Cardiac septum (tissue), 1 donor: ENCODE measurements at places on chromosomes 3 and 15. TPM values are rescaled to one million over a fixed set of nuclear protein-coding genes. Genes with fewer than 3 reads are reported as not detected.
A peak's percentile ranks its signal among the peaks of the same experiment; 100 is the strongest.

The CADM2 gene
- total RNA-seq = 0.65 TPM

The SEMA7A gene
- total RNA-seq = 1.5 TPM

The HSPBAP1 gene
- total RNA-seq = 4.3 TPM

The SYNM gene
- 395 TPM for total RNA-seq

The CFAP100 gene
- total RNA-seq = not detected

The PLCL2 gene
- total RNA-seq = 27.0 TPM

The LSMEM2 gene
- total RNA-seq = 25.7 TPM

The ADGRG7 gene
- 0.13 TPM for total RNA-seq

The INSYN1 gene
- 55.3 TPM for total RNA-seq

The SNTN gene
- total RNA-seq = not detected

The PRTG gene
- total RNA-seq = 0.92 TPM

The LTF gene
- 5.4 TPM for total RNA-seq

The CCDC39 gene
- not detected for total RNA-seq

The PIAS1 gene
- 29.4 TPM for total RNA-seq

The ACKR2 gene
- total RNA-seq = 1.5 TPM

The DNAH12 gene
- 0.22 TPM for total RNA-seq

- peak; percentile 20 for DNase-seq
Measured at GRCh38 chr3:129038121-129038855, 22.3 kb upstream of the GP9 start.

DNA sequence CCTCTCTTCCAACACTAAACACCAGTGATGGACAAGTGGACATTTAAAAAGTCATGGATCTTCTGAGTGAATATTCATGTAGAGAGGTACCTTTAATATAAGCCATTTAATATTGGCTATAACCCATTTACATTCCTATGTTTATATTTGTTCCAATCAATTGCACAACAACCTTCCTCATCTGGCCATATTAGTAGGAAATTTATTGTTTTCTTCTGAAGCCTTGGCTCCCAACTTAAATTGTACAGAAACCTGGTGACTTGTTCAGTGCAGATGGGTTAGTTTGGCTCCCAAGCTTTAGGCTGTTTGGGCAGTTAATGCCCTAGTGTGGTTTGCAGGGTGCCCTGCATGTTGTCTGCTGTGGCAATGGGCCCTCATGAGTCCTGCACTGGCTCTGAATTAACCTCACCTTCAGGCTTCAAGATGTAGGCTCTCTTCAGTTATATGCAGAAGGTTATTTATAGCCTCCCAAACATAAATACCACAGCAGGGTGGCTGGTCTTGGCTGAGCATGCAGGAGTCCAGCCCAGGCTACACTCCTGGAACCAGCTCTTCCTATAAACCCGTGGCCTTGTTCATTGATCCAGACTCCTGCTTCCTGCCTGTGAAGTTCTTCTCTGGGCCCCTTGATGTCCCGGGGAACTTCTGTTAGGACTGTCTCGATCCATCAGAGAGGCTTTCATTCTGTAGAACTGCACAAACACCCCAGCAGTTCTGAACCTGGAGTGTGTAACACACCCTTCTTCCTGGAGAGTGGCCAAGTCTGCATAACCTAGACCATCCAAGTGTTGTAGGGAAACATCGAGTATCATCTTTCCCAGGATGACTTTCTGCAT lies 57.0 kb downstream of the DUT start:
- no peak for DNase-seq

GRCh38 chr15:62886431-62887071 lies 156.0 kb upstream of the TPM1 start:
- DNase-seq = no peak

DNA sequence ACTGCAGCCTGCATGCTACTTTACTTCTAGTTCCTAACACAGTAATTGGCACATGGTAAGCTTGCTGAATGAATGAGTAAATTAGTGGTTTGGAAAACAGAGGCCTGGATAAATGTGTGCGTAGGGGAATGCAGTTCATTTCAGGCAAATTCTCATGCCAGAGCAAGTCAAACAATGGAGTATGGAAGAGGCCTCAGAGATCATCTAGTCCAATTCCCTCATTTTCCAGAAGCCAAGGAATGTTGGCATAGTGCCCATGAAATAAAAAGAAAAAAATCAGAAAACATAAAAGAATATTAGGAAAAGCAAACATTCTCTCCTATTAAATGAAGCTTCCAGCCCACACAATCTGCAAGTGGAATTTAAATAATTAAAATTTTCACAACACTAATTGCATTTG lies 92.4 kb downstream of the MB21D2 start:
- DNase-seq = no peak

GRCh38 chr3:46191730-46192129 lies 16.4 kb downstream of the CCR1 start:
- DNase-seq = no peak

DNA sequence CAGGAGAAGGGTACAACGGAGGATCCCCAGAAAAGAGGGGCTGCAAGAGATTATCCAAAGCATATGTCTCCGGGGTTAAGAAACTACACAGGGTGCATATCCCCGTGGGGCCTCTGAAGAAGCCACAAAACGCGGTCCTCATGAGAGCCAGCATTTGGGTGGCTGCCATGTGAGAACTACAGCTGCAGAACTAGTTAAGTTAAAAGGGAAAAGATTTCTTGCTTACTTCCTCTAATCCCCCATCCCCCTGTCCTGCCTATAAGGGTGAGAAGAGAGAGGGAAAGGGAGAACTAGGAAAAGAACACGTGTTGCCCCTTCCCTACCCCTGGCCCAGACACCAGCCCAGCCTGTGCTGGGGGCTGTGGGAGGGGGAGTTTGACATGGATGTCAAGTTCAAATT lies 70.4 kb upstream of the PCSK6 start:
- DNase-seq = no peak

DNA sequence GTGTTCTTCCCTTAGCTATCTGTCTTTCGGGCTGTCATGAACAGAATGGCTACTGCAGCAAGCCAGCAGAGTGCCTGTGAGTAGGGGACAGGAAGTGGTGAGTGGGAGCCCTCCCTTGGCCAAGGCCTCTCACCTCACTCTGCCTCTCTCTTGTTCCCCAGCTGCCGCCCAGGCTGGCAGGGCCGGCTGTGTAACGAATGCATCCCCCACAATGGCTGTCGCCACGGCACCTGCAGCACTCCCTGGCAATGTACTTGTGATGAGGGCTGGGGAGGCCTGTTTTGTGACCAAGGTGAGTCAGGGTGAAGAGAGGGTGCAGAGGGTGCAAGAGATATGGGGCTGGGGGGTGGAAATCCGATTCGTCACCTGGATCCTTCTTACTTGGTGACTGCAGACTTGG lies 3.0 kb downstream of the DLL4 start:
- no peak for DNase-seq

- DNase-seq = no peak
Measured at GRCh38 chr15:89003865-89004725, 84.2 kb upstream of the ABHD2 start.

DNA sequence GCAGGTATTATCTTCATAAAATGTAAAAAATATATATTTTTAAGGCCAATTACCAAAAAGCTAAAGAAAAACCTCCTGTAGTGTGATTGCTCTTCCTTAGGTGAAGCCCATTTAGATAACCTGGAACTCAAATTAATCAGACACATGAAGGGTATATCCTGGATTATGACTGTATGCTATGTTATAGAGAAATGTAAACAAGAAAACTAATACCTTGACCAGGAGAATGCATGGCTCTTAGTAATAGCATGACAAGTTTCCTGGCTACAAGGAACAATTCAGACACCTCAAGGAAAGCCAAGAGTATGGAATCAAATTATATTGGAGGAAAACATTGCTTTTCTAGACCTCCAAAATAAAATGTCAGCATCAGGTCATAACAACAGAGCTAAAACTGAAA lies 14.0 kb upstream of the CFAP161 start:
- no peak for DNase-seq

- no peak for DNase-seq
Measured at GRCh38 chr15:74378848-74379247, 11.4 kb upstream of the CYP11A1 start.

DNA sequence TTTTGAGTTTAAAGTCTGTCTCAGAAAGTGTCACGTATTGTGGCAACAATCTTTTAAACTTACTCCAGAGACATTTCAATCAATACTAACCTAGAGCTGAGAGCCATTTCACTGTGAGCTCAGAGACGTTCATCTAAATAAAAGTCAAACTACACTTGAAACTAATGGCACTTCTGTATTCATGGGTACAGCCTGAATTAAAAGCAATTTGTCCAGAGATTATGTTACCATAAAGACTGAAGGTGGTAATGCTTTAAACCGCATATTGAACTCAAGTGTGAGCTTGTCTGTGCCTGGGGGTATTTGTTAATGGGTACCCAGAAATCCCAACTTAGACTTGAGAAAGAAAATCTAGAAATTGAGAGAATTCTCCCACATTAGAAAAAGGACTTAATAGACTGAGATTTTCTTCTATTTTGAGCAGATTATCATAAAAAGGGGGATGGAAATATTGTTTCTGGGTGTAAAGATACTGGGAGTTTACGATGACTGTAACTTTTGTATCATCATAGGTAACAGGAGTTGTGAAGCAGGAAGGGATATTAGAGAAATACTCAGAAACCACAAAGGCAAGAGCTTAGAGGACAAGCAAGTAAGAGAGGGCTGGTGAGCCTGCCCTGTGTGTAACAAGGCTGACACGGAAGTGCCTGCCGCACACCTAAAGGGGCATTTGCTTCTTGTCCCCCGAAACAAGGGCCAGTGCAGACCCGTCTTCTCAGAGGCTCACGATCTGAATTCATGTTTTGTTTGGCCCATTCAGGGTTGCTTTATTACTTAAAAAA lies 36.9 kb downstream of the LRIG1 start:
- DNase-seq = no peak

- no peak for DNase-seq
Measured at GRCh38 chr3:45472795-45473194, 84.4 kb downstream of the LARS2 start.

DNA sequence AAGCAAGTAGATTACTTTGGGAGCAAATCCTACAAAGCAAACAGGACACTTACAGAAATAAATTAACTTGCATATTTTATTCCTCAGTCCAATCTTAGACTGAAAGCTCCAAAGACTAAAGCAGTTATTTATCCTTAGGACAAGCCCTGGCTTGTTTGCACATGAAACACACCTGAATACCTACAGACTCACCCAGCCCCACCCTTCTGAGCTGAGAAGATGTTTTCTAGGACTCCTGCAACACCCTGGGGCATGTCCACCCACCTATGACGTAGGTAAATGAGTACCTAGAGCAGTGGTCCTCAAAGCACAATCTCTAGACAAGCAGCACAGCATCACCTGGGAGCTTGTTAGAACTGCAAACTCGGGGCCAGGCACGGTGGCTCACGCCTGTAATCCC lies 80.8 kb downstream of the ANXA2 start:
- no peak for DNase-seq

DNA sequence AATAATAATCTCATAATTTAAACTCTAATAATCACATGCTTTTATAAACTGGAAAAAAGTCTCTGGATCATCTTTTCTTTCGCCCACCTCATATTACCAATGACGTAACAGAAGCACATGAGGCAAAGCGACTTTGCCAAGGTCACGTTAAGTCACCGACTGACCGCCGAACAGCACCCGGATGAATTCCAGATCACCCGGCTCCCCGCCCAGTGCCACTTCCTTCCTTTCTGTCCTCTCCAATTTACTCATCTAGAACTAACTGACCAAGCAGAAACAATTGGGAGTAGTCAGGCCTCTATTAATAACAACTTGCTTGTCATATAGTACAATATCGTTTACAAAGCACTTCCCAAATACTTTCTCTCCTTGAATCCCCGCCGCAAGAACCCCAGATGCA lies 21.1 kb downstream of the FGF12 start:
- no peak for DNase-seq

DNA sequence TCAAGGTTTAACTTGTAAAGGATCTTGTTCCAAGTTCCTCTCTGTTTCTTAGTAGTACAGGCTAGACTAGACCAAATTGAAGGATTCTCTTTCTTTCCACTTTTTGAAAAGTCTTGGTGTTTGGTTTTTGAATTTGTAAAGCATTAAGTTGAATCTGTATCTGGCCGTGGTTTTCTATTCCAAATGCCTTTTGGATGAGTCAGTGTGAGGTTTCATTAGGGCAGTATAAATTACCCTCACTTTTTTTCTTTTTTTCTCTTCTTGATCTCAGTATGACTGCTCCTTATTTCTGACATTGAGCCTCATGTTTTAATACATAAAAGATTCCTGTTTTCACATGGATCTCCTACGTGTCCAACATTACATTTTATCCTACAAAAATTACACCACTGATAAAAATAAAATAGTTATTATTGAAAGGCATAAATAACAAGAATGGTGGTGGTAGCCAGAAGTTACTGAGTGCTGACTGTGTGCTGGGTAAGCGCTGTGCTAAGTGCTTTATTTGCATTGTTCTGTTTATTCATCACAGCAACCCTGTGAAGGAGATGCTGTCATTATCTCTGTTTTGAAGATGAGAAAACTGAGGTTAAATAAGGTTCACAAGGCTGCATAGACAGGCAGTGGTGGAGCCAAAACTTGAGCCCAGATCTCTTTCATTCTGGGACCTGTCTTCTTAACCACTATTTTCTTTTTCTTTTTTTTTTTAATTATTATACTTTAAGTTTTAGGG lies 48.3 kb downstream of the MITF start:
- DNase-seq = no peak

- DNase-seq = no peak
Measured at GRCh38 chr3:111069974-111070771, 1.4 kb upstream of the NECTIN3 start.

- no peak for DNase-seq
Measured at GRCh38 chr15:37002041-37002672, 98.2 kb downstream of the MEIS2 start.

DNA sequence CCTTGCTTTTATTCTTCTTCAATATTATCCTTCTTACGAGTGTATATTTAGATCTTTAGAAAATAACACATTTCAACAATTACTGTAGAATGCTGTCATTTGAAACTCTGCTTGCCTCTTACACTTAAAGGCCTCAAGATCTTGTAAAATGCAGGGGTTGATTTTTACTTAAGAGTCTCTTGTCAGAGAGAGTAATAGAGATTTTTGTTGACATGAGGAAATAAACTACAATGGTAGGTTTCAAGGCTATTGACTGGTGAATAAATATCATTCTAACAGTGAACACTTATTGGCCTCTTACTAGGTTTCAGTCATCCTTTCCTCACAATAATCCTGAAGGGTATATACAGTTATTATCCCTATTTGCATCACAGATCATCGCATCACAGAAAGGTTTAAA lies 344.6 kb downstream of the GBE1 start:
- DNase-seq = no peak

DNA sequence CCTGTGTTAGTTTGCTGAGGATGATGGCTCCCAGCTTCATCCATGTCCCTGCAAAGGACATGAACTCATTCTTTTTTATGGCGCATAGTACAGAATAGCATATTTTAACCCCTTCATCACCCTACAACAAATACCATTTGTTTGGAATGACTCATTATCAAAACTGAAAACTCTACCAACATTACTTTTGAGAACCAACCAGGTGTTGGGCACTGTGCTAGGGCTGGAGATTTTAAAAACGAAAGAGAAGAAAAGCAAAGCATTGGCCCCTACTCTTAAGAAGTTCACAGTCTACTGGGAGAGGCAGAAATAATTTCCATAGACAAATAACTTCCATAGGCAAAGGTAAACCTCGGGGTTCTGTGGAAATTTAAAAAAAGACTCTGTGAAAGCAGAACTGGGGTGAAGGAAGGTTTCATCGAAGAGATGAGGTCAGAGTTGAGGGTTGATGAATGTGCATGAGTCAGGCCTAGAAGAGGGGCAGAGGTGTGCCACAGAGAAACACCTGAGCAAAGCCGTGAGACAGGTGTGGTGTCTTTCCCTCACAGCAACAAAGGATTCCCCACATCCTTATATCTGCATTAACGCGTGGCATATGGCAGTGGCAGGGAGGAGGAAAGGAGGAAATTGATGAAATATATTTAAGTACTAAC lies 51.0 kb downstream of the MCF2L2 start:
- DNase-seq = no peak

GRCh38 chr3:30315447-30315846 lies 291.0 kb upstream of the TGFBR2 start:
- DNase-seq = no peak
